Non-pigmented ciliary epithelial cell (primary cell): ENCODE measurements at places on chromosomes 1 and 21.

DNA sequence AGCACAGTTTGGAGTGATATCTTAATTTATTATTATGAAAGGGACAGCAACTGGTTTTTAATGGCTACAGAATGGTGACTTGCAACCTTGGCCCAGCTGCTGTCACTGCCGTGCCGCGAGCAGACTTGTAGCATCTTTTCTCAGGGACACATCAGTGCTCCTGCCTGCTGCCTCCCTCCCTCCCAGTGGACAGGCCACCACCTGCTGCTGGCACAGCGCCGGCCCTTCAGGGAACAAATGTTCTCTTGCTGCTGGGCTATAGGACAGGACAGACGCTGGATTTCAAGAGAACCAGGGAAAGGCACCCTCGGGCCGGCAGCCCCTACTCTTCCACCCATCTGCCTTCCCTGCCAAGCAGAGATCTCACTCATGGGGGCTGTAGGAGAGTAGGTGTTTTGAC is 413.8 kb upstream of the NFIA start:
- no peak for DNase-seq

- DNase-seq = no peak
Observed at GRCh38 chr1:45493116-45493697, 2.2 kb upstream of the TESK2 start.

DNA sequence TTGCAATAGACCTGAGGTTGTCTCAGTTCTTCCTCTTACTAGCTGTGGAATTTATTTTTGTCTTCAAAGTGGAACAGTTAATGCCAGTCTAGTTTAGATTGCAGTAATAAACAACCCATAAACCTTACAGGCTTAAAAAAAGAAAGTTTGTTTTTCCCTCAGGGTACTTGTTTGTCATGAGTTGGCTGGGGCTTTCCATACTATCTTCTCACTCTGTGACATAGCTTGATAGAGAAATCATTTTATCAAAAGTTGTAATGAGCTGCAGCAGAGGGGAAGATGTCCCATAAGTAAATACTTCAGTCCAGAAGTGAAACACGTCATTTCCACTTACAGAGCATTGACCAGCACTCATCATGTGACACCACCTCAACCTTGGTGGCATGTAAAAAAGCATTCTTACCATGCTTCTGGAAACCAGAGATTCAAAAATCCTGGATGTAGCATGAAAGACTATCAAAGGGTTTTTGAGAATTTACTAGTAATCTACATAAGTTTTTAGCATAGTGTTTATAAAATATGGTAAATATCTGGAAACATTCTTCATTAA is 62.8 kb upstream of the COL11A1 start:
- no peak for DNase-seq

DNA sequence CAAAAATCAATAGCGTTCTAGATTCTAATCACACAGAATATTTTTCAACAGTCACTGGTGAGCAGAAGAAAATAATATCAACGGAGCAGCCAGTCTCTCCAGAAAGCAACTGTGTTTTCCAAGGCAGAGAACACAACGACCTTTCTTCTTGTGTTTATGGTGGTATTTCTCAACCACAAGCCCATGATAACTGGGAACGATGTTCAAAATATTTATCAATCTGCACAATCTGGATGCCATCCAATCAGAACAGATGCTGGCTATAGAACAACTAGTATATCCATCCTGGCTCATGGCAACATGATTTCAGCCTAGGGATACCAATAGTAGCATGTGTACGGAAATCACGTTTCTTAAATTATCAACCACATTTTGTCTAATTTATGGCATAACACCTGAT is 162.7 kb upstream of the RUNX1 start:
- no peak for DNase-seq

- no peak for DNase-seq
Observed at GRCh38 chr21:19510653-19511052, 1107.1 kb upstream of the TMPRSS15 start.

DNA sequence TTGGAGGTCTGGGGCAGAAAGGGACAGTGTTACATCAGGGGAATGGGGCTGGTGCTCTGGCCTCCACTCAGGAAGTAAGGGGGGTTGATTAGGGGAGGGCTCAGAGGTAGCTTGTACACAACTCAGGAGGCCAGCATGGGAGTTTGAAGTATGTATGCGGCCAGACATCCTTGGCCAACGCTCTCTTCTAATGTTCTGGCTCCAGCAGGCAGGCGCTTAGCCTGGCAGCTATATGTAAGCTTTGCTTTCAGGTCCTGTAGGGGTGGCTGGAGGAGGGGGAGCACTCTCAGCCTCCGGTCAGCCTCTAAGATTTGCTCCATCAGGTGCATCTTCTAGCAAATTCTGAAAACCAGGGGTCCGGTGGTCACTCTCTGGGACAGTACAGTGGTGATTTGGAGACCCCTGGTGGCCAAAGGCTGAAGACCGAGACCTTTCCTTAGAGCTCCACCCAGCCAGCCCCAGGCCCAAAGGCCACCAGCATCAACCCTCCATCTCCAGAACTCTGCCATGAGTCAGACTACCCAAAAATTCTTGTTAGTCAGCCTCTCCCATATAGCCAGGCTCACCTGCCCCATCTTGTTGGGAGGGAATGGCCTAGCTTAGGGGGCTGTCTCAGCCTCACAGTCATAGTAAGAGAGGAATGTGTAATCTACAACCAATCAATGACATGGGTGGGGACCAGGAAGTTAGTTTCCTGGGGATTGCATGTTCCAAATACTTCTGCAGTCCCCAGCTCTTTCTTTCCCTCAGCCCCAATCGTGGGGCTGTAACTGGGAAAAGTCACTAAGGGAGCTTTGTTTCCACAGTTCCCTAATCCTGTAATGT is 9.7 kb upstream of the COL8A2 start:
- DNase-seq = no peak

GRCh38 chr1:54697896-54698295 is 17.8 kb upstream of the TTC4 start:
- DNase-seq = no peak

DNA sequence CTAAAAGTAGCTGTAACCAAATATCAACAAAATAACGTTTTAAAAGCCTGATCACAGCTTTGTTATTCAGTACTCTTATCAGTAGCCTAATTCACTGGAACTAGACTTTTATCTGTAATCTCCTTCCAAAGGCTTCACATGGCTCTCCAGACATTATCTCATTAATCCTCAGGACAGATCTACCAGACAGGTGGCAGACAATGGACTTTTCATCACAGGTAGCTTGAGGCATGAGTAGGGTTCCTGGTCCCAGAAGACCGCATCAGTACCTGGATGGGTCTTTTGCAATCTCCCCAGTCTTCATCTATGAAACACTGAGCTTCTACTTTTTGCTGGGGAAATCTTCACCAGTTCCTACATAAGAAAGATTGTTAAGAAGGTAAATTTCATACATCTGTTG is 132.2 kb upstream of the FOXD3 start:
- DNase-seq = no peak

GRCh38 chr1:204327359-204327758 is 32.4 kb downstream of the PLEKHA6 start:
- no peak for DNase-seq
